RWPE2 (cell line): ENCODE measurements at places on chromosomes 3 and 15.

GRCh38 chr3:97970956-97971620 lies 1.1 kb downstream of the RIOX2 start:
- no peak for DNase-seq

- no peak for DNase-seq
Measured at GRCh38 chr3:17602126-17602525, 140.3 kb downstream of the TBC1D5 start.

- no peak for DNase-seq
Measured at GRCh38 chr3:33071181-33071580, 25.8 kb downstream of the GLB1 start.

DNA sequence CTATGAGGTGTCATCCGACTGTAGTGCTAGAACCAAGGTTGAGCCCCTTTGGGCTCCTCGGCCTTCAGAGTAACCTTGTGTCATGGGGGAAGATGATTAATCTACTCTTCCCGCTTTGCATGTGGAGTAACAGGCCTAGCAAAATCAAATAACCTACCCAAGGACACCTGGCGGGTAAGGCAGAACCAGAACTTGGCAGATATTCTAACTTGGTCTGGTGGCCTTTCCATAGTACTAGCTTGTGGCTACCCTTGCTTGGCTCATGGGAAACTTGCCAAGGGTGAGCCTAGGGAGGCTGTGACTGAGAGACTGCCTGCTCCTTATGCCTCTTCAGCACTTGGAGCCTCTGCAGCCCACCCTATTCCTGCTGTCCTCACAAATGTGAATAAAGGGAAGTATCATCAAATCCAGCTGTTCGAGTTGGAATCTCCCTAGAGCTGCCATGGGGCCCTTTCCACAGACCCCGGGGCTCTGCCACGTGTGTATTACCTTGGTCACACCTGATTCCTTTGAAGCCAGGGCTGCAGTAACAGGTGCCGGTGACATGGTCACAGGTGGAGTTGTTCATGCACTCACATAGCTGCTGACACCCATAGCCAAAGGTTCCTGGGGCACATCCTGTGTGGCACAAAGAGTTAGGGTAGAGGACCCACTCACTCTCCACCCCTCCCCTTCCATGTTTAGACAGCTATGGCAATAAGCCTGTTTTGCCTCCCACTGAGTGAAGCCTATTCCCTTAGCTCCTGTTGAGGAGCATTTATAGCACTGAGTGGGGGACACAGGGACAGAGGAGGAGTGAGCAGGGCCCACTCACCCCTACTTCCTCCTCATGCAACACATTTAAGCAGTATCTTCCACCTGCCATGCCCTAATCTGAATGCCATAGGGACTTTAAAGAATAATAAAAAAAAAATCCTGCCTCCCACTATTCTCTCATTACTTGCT lies 46.0 kb downstream of the RAB11A start:
- peak; percentile 42 for DNase-seq

- DNase-seq, result no peak
Measured at GRCh38 chr15:43225201-43225949, 4.6 kb upstream of the EPB42 start.

DNA sequence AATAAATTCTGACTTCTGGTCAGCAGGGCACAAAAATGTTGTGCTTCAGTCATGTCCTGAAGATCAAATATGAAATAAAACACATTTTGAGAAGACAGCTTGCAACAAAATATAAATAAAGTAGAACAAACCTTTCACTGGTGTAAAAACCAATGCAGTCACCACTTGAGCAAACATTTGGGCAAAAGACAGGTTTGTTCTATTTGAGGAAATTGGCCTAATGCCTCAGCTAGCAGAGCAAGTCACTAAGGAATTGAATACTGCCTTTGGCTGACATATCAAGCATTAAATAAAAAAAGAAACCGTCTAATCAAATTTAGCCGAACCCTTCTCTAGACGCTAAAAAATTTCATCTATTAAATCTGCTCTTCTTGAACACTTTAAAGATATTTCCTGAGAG lies 475.4 kb upstream of the CNTN3 start:
- DNase-seq, result no peak

DNA sequence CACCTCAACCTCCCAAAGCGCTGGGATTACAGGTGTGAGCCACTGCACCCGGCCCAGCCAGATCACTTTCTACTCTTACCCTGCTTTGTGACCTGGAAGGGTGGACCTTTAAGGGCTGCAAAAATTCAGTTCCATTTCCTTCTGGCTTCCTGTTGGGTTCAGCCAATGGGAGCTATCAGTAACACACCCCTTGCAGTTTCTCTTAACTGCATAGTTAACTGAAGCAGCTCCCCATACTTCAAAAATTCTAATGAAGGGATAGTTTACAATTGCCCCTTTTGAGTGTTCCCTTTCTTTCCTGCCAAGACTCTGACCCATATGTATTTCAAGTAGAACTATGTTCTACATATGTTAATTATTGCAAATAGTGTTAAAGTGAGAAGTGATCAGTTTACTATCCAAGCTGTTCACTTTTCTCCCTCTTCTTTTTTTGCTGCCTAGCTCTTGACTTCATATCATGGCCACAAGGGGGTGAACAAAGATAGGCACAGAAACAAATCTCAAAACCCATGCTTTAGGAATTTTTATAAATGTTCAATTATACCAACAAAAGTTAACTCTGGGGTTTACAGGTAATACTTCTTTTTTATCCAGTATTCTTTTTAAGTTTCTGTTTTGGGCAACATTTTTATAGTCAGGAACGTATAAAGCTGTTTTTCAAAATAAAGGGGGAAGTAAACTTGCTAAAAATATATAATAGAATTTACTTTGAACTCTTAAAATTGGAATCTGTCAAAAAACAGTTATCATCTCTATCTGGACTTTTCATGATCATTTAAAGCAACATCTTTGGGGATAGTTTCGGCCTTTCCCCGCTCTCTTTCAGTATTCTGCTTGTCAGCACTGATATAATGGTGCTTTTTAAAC lies 8.1 kb downstream of the PGBD4 start:
- no peak for DNase-seq

GRCh38 chr3:178203165-178203564 lies 333.1 kb upstream of the KCNMB2 start:
- DNase-seq, result no peak

GRCh38 chr3:31378231-31378630 lies 154.5 kb upstream of the STT3B start:
- DNase-seq, result no peak

GRCh38 chr3:144660186-144660585 lies 688.6 kb downstream of the DIPK2A start:
- DNase-seq, result no peak

DNA sequence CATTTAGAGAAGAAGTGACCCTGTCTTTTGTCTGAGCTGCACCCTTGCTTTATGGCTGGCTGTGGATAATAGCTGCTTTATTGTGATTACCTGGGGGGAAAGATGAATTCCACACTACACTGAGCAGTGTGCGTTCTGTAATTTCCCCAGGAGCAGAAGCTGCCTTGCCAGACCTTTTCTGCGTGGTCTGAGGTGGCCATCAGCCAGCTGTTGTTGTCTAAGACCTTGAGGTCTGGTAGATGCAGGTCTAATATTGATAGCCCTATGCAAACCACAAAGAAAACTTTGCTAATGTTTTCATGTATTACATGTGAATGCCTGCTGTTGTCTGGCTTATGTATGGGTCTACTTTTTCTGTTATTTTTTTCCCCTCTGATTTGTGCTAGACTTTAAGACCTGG lies 144.6 kb downstream of the THSD4 start:
- DNase-seq, result no peak

DNA sequence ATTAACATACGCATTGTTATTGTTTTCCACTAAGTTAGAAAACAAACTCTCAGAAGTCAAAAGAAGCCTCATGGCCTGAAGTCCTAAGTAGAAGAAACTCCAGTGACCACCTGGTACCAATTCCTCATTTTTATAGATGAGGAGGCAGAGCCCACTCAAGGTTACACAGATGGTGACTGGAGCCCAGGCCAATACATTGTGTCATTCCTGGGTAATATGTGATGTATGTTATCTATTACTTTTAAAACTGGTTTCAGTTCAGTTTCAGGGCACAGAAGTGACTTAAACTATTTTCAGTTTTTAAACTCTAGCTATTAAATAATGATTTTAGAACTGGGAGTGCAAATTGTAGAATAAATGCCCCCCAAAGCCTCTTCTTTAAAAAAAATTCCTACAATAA lies 66.7 kb upstream of the STXBP5L start:
- no peak for DNase-seq

- no peak for DNase-seq
Measured at GRCh38 chr15:67024314-67024997, 40.9 kb upstream of the SMAD3 start.

DNA sequence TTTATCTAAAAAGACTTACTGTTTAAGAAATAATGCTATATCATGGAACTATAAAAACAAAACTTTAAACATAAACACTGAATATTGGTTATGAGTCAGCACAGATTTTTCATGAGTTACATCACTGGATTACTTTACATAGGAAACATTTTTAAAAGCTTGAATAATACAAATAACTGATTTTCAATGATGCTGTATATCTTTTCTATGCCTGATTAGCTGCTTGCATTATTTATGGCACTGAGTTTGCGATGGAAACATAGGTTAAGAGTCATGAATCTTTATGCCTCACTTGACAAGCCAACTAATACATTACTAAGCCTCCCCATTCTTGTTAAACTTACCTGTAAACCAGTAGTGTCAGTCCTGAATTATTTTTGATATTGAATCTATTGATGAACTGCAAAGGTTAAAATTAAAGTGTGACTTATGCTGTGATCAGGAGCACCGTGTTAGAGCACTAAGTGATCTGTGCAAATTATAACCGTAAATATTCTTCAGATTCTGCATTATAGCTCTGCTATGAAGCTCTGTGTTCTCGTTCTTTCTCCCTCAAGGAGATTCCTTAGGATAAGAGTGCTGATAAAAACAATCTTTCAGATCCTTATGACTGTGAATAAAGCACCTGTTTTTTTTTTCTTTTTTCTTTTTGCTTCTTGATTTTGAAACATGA lies 437.3 kb upstream of the BCHE start:
- DNase-seq, result no peak

DNA sequence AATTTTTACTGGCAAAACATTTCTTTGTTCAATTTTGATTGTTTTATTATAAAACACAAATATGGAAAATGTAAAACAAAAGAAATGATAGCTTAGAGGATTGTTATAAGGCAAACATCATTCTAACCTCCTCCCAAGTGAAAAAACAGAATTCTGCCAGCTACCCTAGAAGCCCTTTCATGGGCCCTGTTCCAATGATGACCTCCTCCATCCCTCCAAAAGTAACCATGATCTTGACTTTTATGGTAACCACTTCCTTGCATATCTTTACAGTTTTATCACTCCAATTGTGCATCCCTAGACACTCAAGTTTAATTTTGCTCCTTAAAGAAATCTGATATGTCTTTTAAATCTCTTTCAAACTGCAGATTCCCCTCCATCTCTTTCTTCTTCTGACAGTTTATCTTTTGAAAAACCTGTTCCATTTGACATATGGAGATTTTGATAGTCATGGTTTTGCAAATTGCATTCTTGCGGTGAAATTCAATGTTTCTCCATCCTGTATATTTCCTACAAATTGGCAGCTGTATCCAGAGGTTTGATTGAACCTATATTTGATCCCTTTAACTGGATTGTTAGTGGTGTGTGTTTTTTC lies 27.0 kb upstream of the TNFAIP8L3 start:
- no peak for DNase-seq

- no peak for DNase-seq
Measured at GRCh38 chr3:158830391-158830790, 28.5 kb downstream of the MFSD1 start.

DNA sequence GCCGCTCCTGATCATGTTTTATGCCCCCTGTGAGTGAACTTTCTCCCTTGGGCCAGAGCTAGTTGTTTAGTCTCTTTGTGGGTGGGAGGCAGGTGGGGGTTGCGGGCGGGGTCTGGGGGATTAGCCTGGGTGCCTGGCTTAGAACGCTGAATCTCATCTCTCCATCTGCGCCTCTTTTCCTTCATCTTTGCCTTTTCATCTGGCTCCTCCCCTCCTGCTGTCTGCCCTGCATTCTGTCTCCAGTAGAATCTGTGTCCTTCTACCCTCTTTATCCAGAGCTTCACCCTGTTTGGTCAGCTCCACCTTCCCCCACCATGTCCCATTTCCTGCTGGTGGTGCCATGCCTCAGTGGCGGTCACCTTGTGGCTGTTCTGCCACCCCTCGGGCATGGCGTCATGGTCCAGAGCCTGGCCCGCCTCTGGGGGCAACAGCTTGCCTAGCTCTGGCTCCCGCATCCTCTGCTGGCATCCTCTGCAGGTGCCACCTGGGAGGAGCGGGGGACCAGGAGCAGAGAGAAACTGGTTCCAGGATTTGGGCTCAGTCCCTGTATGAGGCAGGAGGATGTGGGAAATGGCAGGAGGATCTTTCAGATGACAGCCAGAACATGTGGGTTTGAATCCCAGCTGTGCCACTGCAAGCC lies 44.3 kb downstream of the PDIA5 start:
- DNase-seq, result no peak

DNA sequence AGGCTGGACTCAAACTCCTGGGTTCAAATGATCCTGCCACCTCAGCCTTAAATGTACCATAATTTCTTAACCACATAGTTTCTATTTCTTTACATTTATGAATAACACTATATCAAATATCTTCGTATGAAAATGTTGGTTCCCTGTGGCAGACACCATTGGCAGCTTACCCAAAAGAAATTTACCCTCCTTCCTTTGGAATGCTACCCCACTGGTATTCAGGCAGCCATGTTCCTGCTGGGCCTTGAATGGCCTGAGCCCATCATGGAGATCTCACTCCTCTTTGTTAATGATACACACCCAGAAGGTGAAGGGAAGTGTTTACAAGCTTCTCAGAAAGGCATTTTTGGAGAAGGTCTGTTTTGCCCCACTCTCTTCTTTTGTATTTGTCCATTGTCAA lies 94.3 kb upstream of the RNF7 start:
- DNase-seq, result no peak

GRCh38 chr3:116449546-116450350 lies 4.5 kb upstream of the LSAMP start:
- DNase-seq, result no peak

DNA sequence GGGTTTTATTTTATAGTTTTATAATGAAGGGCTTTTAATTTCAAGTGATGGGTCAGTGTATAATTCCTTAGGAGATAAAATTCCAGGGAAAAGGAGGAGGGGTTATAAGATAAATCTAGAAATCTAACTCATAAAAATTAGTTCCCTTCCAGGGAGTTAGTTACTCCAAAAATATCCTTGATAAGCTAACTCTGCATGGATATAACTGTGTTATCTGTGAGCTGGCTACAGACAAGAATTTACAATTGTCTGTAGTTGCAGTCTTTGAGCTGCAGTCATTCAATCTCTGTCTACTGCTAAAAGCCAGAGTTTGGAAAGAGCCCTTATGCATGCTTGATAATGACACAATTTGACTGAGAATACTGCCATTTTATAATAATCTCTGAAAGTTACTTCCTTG lies 432.3 kb upstream of the TPRG1 start:
- no peak for DNase-seq

- DNase-seq, result no peak
Measured at GRCh38 chr3:143771258-143771657, 77.0 kb downstream of the SLC9A9 start.

DNA sequence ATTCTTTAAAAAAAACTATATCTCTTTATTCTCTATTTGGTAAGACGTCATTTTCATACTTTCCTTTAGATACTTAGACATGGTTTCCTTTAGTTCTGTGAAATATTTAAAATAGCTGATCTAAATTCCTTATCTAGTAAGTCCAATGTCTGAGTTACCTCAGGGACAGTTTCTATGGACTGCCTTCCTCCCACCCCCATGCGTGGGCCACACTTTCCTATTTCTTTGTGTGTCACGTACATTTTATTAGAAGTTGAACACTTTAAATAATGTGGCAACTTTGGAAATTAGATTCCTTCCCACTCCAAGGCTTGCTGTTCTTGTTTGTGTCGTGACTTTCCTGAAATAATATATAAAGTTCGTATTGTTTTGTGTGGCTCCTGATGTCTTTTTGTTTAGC lies 260.7 kb downstream of the EDEM1 start:
- DNase-seq, result no peak
